ENCODE measurements at places on chromosomes 1 and 21. TPM values are rescaled to one million over a fixed set of nuclear protein-coding genes. Genes with fewer than 3 reads are reported as not detected.
A peak's percentile ranks its signal among the peaks of the same experiment; 100 is the strongest.

The CPLANE2 gene
- total RNA-seq: 5.6 TPM

The C1orf115 gene
- 0.16 TPM for total RNA-seq

The TSSK3 gene
- total RNA-seq: 1.1 TPM

The EXTL1 gene
- not detected for total RNA-seq

The SRM gene
- total RNA-seq: 423 TPM

DNA sequence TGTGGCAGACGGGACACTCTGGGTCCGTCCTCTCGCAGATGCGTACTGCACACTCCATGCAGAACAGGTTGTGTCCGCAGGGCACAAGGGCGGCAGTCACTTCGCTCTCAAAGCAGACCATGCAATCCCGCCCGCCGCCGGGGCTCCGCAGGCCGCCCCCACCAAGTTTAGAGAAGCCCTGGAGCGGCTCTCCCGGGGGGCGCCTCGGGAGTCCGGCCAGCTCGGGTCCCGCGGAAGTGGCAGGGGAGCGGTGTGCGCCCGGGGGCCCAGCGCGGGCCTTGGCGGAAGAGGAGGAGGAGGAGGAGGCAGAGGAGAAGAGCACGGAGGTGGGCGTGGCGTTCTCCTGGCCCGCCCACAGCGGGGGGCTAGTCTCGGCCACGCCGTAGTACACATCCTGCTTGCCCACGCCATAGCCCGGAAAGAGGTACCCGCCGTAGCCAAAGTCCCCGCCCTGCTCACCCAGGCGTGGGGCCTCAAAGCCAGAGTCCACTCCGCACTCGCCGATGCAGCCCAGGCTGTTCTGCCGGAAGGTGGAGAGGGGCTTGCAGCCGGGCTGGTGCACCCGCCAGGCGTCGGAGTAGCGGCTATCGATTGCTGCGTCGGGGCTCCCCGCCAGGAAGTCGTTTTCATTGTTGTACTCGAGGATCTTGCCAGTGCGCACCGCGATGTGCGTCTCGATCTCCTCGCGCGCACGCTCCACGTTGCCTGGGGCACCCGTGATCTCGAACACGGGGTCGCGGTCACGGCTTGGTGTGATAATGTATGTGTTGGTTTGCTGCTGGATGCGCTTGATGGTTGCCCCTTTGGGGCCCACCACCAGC lies 5.4 kb downstream of the MEX3A start:
- H3K36me3 ChIP-seq: no peaks in the 10 kb centered on the region
- H3K4me1 ChIP-seq: no peaks in the 10 kb centered on the region
- H3K27ac ChIP-seq: no peak overlapping the region
- H3K4me3 ChIP-seq: no peak overlapping the region
- DNase-seq: no peak

DNA sequence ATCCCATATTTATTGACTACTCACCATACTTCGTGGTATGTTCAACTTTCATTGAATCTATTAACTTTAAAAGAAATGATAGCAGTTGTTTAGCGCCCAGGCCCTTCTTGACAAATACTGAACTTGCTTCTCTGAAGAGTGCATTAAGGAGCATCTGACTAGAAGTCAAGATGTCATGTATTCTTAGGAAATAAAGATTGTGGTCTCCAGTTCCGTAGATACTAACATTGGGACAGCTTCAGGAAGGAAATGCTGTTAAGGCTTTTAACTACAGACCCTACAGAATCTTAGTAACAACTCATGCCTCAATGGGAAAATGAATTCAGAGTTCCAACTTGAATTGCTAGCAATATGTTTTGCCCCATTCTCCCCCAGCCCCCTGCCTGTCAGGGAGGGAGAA lies 14.8 kb downstream of the LYST start:
- no peak for DNase-seq
- no peaks in the 10 kb centered on the region for H3K27me3 ChIP-seq
- H3K27ac ChIP-seq: no peak overlapping the region

DNA sequence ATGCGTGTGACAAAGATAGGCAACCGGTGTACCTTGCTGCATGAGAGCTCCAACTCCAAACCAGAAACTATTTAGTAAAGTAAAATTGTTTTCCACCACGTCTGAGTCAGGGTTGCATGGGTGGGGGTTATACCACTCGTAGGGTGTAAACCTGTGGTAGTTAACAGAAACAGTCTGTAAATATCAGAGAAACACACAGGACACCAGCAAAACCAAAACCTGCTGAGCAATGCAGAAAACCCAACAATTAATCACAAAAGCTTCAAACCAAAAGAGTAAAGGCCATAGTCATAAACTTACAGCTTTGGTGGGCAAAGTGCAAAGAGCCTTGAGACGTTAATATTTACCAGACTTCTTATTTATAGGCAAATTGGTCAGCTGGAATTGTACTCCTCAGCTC lies 282.7 kb downstream of the BACH1 start:
- no peaks in the 10 kb centered on the region for H3K36me3 ChIP-seq
- no peak for DNase-seq
- H3K27ac ChIP-seq: no peak overlapping the region
- no peak overlapping the region for H3K4me3 ChIP-seq
- H3K4me1 ChIP-seq: no peaks in the 10 kb centered on the region

- DNase-seq: no peak
- no peak overlapping the region for H3K27ac ChIP-seq
- no peak overlapping the region for H3K4me3 ChIP-seq
- H3K27me3 ChIP-seq: no peaks in the 10 kb centered on the region
Measured at GRCh38 chr1:207164086-207164485, 60.1 kb downstream of the C4BPA start.

DNA sequence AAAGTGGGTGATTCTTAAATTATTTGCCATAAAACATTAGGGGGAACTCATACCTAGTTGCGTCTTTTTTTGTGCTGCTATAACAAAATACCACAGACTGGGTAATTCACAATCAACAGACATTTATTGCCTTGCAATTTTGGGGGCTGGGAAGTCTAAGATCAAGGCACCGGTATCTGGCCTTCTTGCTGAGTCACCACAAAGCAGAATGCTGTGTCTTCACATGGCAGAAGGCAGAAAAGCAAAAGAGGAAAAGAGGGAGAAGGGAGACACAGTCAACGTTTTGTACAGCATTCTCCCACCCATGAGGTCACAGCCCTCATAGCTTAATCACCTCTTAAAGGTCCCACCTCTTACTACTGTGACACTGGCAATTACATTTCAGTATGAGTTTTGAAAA lies 291.0 kb downstream of the CHRM3 start:
- no peak overlapping the region for H3K27ac ChIP-seq
- no peaks in the 10 kb centered on the region for H3K27me3 ChIP-seq
- no peaks in the 10 kb centered on the region for H3K36me3 ChIP-seq
- no peaks in the 10 kb centered on the region for H3K4me1 ChIP-seq
- H3K4me3 ChIP-seq: no peak overlapping the region
- DNase-seq: no peak

DNA sequence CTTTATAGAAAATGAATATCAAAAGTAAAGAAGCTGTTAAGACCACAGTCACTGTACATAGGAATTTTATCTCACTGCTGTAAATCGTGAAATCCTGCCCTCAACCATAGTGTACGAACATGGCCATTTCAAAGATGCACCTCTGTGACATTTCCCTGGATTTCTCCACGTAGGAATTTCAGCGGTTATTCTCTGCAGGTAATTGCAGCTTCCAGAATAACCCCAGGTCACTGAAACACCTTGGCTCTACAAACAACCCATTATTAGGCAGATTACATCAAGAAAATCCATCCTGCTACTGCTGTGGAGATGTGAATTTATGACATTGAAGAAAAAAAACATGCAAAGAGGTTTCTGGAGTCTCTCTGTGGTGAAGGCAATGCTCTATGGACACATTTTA lies 196.2 kb upstream of the USP25 start:
- H3K4me1 ChIP-seq: peaks cover 6% of the 10 kb centered on the region
- H3K4me3 ChIP-seq: no peak overlapping the region
- no peak overlapping the region for H3K27ac ChIP-seq
- H3K27me3 ChIP-seq: peaks cover 3% of the 10 kb centered on the region
- H3K36me3 ChIP-seq: no peaks in the 10 kb centered on the region
- DNase-seq: no peak

GRCh38 chr1:108192581-108192980 lies 7.6 kb downstream of the SLC25A24 start:
- H3K27ac ChIP-seq: no peak overlapping the region
- no peaks in the 10 kb centered on the region for H3K36me3 ChIP-seq
- no peak overlapping the region for H3K4me3 ChIP-seq
- no peaks in the 10 kb centered on the region for H3K27me3 ChIP-seq
- no peak for DNase-seq

DNA sequence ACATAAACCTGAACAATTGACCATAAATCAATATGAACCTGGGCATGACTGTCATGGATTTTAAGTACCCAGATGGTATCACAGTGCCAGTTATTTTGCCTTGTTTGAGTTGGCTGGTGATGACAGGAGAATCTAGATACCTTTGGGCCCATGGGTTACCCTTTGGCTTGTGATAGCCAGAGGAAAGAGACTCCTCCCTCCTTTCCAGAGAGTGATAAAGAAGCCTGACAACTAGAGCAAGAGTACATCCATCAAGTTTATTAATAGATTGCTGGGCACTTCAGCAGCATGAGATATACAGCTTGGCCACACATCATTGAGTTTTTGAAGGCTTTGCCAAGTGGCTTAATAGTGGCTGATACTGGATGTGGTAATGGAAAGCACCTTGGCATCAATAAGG lies 6.6 kb upstream of the FMO3 start:
- H3K4me3 ChIP-seq: no peak overlapping the region
- no peak for DNase-seq
- H3K27me3 ChIP-seq: no peaks in the 10 kb centered on the region
- no peak overlapping the region for H3K27ac ChIP-seq
- no peaks in the 10 kb centered on the region for H3K36me3 ChIP-seq

DNA sequence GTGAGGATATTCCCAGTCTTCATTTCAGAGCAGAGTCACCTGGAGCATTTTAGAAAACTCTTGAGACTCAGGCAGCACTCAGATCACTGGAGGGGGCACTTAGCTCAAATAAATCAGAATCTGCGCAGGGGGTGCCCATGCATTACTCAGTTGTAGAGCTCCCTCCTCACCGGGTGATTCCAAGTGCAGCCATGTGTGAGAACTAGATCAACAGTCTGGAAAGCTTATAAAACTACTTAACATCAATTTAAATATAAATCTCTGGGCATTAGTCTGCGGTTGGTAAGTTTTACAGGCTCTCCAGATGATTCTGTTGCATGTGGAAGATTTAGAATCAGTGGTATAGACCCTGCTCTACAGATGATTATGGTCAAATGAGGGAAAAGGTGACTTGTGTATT lies 128.6 kb downstream of the ST6GALNAC3 start:
- no peaks in the 10 kb centered on the region for H3K27me3 ChIP-seq
- H3K4me1 ChIP-seq: no peaks in the 10 kb centered on the region
- no peak for DNase-seq
- no peak overlapping the region for H3K27ac ChIP-seq
- no peak overlapping the region for H3K4me3 ChIP-seq
- H3K36me3 ChIP-seq: no peaks in the 10 kb centered on the region

DNA sequence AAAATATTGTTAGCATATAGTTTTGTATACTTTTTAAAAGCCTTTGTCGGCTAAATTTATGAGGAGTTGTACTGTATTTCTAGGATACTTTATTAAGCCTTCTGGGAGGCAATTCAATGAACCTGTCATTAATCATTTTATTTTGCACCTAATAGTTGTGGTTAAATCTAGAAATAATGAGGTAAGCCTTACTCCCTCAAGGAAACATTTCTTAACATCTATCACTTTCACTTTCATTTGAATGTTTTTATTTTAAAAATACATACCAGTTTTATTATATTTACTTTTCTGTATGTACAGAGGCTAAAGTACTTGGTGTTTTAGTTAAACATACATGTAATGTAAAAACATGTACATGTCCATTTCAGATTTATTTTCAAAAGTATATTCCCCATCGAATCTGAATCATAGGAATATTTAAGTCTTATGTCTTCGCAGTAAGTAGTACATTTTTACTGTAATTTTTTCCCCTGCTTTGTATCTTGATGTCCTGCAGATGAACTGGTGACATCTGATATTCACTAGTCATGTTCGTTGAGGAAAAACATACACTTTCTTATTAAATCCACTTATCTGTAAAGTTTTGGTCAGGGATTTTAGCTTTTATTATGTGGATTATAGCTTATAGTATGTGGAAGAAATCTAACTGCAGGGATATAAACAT lies 82.8 kb downstream of the DISP1 start:
- H3K27ac ChIP-seq: no peak overlapping the region
- no peak for DNase-seq
- no peaks in the 10 kb centered on the region for H3K27me3 ChIP-seq

GRCh38 chr1:41915786-41916571 lies 2.7 kb downstream of the HIVEP3 start:
- peak; percentile 56 for DNase-seq
- H3K27ac ChIP-seq: no peak overlapping the region
- H3K4me1 ChIP-seq: peaks cover 68% of the 10 kb centered on the region
- H3K4me3 ChIP-seq: peak overlapping the region; percentile 7
- no peaks in the 10 kb centered on the region for H3K36me3 ChIP-seq

GRCh38 chr21:46515109-46515508 lies 56.4 kb downstream of the DIP2A start:
- no peak overlapping the region for H3K27ac ChIP-seq

DNA sequence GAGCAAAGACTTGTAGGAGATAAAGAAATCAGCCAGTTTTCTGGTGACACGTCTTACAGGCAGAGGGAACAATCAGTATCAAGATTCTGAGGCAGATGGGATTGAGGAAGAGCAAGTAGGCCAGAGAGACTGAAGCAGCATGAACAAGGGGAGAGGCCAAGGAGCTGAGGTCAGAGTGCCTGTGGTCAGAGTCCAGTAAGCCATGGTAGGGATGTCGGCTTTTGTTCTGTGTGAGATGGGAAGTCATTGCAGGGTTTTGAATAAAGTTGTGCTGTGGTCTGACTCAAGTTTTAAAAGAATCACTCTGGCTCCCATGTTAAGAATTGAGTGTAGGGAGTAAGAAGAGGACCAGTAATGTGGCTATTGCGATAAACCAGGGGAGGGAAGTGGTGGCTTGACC lies 85.9 kb upstream of the IVNS1ABP start:
- no peak for DNase-seq
- no peaks in the 10 kb centered on the region for H3K4me1 ChIP-seq

- H3K4me3 ChIP-seq: no peak overlapping the region
- no peak for DNase-seq
- peaks cover 32% of the 10 kb centered on the region for H3K36me3 ChIP-seq
- H3K27me3 ChIP-seq: no peaks in the 10 kb centered on the region
- no peak overlapping the region for H3K27ac ChIP-seq
Measured at GRCh38 chr1:147283011-147283410, 40.5 kb downstream of the CHD1L start.

Data from CD8-positive, alpha-beta memory T cell (primary cell).